DMS79 treated with DMSO at 0.1 percent for 48 hours (cell line): ENCODE measurements at places on chromosomes 11 and 22.

GRCh38 chr22:36901411-36902142 is 11.9 kb upstream of the CSF2RB start:
- DNase-seq, result no peak

DNA sequence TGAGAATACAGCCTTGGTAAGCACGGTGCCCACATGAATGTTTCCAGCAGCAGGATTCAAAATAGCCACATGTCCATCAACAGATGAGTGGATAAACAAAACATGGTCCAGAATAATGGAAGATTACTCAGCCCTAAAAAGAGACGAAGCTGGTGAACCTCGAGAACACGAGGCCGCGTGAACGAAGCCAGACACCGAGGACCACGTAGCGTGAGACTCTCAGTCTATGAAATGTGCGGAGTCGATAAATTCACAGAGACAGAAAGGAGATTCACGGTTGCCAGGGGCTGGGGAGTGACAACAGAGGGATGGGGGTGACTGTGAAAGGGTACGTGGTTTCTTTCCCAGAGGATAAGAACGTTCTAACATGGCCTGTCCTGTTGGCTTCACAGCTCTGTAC is 2.9 kb upstream of the ASCL2 start:
- DNase-seq, result no peak

- DNase-seq, result no peak
Observed at GRCh38 chr22:22810018-22810427, 77.6 kb upstream of the IGLL5 start.

DNA sequence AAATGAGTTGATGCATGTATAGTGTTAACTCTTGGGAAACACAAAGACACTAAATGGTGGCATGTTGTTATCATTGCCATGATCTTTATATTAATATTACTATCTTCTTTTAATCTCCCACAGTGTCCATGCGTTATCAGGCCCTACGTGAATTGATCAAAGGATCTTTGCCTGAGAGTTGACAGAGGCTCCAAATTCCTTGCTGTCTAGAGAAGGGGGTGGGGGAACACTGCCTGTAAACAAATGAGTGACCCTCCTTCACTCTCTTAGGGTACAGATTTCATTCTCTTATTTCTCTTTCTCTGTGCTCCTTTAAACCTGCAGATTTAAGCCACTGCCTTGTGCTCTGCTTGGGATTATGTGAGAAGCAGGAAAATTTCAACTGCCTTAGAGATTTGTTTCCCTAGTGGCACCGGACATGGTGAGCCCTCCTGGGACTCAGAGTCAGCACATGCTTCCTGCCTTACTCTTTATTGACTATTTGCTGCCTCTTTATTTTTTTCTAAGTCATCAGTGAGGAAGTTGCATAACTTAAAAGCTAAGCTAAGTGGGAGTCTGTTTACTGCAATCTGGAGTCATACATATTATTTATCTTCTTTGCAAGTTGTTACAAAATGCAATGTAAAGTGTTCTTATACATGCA is 122.9 kb downstream of the MAML2 start:
- no peak for DNase-seq

DNA sequence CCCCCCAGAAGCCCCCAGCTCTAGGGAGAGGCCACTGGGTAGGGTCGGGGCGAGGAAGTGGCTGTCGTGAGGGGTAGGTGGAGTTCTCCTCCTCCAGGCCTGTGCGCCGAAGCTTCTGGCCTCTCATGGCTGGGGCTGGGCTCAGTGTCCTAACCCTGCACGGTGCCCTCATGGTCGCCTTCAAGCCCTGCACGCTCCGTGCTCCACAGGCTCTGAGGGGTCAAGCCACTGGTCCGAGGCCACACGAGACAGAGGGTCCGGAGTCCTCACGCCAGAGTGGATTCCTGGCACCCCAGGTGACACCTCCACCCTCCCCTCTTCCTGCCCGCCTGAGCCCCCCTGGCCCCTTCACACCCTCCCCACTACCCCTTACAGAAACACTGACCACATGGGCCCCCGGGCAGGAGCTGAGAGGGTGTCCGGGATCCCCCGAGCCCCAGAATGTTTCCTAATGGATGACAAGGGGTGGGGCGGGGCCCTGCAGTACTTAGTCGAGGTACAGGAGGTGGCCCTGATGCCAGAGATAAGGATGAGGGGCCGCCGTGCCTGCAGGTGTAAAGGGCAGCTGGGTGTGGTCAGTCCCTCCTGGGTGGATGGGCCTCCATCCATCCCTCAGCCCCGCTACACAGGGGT is 997 bp upstream of the CDHR5 start:
- DNase-seq, result no peak

DNA sequence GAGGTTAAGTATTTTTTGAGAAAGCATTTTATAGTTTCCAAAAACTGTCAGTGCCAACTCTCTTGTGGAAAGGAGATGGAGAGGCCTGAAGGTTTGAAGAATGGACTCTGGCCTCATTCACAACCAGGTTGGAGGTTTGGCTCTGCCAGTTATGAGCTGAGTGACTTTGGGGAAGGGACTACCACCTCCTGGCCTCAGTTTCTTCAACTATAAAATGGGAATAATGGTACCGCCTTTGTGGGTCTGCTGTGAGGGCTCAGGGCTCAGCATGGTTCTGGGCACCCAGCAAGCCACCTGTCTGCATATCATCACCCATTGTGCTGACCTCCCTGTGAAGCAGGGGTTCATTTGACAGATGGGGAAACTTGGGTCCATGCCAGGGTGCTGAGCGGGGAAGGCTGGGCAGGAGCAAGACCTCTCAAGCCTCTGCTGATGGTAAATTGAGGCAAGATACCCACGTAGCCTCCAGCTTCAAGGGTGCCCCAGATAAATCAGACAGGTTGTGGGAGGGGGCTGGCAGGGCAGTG is 3.5 kb upstream of the LIF start:
- no peak for DNase-seq

DNA sequence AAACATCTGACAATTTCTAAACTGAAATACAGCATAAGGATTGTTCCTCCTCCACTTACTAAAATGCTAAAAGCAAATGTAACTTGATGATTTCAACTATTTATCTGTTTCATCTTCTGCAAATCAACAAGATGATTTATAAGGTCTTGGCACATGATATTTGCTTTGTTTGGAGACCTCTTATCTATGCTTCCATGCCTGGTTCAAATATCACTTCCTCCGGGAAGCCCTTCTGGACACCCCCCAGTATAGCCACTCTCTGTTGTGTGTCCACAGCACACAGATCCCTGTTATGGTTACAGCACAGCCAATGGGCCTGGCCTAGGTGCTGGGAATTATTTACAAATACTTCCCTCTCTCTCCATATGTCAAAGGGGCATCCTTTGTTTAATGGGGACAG is 114.8 kb downstream of the C11orf58 start:
- no peak for DNase-seq

DNA sequence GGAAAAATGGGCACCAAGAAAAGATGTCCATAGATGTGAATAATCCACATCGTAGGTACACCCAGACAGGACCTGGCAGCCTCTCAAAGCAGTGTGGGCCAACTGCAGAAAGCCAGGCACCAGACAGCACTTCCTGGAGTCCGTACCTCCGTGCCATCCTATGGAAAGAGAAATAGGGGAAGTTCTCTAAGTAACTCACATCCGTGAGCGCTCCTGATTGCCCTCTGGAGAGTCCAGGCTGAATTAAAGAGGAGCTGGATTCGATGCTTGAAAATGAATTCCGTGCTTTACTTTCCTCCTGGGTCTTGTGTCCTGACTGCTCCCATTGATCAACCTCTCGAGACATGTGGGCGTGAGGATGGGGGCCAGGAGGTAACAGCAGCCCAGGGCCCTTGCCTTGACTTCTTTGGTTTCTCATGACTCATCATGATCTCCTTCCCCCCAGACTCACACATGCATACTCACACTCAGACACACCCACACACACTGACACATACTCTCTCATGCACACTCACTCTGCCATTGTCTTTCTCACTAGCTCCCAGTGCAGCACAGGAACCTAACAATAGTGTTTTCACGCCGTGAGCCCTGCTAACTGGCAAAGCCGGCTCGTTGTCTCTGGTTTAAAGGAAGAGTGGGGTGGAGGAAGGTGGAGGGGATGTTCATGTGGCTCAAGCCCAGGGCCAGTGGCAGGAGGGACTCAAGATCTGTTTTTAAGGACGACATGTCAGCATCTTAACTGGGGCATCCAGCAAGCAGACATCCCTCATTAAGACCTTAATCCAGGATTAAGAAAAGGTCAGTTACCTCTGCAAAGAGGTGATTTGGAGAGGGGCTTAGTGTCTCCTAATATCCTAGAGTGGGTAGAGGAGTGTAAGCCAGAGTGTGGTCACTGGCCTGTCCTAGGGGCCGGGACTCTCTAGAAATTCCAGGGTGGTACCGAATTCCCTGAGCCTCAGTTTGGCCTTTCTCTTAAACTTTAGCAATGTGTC is 104.2 kb downstream of the SCN3B start:
- no peak for DNase-seq

GRCh38 chr11:2442589-2442988 is 1.7 kb downstream of the TRPM5 start:
- DNase-seq, result no peak

DNA sequence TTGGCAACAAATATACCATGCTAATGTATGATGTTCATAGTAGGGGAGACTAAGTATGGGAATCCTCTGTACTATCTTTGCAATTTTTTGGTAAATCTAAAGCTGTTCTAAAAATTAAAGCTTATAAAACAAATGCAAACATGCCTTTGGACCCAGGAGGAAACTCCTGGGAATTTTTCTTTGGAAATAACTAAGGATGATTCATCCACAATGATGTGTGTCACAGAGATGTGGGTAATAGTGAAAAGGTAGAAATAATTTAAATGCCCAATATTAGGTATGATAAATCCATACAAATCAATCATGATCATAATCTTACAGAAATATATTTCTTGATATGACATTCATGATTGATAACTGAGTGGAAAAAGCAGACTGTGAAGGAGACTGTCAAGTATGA is 135.8 kb downstream of the TRIM44 start:
- no peak for DNase-seq

DNA sequence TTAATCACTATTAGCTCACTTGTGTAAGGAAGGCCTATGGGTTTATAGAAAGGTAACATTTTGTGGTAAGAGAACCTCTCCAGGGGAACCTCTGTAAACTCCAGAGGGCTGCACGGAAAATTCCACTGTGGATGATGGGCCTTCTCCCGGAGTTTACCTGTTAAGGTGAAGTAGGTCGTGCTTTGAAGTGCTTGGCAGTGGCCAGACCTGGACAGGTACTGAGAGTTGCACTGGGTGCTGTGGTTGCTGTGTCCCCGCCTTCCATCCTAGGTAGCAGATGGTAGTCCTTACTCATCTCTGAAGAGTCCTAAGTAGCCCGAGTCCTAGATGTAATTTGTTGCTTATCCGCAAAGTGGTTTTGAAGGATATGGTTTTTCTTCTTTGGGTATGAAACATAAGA is 133.4 kb downstream of the TEAD1 start:
- no peak for DNase-seq

DNA sequence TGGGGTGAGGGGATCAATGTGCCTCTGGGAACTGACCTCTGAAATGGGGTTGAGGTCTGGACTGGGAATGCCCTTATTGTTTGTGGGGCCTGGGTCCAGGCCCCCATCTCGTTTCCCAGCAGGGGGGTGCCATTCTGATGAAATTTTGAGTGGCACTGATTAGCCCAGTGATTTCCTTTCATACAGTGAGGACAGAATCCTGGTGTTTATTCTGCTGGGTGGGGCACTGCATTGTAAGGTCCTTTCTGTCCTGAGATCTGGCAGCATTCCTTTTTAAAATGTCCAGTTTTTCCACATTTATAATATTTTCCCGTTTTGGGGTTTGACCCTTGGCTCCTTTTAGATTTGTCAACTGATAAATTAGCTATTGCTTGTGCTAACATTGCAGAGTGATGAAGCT is 27.1 kb downstream of the OR10A6 start:
- no peak for DNase-seq

GRCh38 chr22:38572065-38572464 is 2.1 kb upstream of the DMC1 start:
- no peak for DNase-seq

DNA sequence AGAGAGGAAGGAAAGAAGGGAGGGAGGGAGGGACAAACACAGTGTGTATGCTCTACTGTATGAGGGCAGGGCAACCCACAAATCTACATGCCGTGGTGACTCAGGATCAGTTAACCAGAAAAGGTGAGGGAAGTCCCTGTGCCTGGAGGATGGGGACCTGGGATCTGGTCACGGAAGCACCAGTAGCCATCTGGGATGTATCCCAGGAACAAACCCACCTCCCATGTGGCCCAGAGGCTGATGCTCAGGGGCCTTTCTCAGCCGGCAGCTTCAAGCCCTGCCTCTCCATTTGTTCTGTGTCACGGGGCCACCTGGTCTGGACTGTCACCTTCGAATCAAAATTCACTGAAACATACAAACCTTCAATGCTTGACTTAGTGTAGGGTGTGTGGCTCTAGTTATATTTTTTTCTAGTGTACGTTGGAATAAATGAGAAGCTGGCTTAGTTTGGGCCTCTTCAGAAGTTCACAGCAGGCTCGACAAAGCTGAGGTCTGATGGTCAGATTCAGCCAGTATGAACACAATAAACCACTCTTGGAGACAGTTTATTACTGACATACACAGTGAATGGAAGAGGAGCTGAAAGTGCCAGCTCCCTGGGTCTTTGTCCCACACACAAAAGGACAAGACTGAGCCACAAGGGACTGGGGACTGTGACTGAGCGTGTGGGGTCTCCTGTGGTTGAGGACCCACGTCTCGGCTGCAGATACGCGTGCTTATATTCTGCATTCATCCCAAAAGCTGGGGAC is 23.5 kb upstream of the RTL6 start:
- no peak for DNase-seq

DNA sequence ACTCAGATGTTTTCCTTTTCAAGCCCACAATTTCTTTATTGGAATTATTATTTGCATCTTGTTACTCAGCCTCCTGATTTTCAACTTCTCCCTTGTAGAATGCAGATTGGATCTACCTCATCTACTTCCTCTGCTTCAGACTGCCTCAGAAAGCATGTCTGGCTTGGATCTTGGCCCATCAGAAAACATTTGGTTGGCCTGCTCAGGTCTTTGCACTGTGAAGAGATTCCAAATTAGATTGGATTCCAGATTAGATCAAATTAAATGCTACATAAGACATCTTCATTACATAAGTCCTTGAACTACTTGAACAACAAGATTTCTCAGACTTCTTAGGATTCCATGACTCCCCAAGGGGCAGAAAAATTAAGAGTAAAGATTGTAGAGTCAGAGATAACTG is 358.0 kb downstream of the DLG2 start:
- no peak for DNase-seq

DNA sequence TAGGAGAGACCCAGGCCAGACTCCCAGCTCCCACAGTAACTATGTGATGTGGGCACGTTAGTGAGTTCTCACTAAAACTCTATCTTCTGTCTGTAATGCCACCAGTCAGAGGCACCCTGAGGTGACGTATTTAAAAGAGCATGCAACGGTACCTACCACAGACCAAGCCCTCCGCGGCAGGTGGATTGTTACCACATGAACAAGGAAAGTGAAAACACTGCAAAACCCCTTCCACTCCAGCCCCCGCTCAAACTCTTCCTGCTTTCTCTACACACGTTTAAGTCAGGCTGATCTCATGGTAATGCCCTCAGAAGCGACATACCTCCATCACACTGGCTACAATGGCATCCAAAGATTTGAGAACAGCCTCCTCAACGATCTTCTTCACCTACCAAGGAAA is 36.7 kb downstream of the SERPIND1 start:
- no peak for DNase-seq

GRCh38 chr22:40414311-40414710 is 43.9 kb downstream of the SGSM3 start:
- no peak for DNase-seq

- peak; percentile 94 for DNase-seq
Observed at GRCh38 chr11:129364143-129364654, 11.4 kb upstream of the BARX2 start.

- DNase-seq, result no peak
Observed at GRCh38 chr22:17213976-17214375, 5.3 kb downstream of the ADA2 start.

- DNase-seq, result no peak
Observed at GRCh38 chr22:37501610-37502341, 15.6 kb upstream of the MFNG start.
